AG09309 (cell line): ENCODE measurements at places on chromosomes 3 and 15.

DNA sequence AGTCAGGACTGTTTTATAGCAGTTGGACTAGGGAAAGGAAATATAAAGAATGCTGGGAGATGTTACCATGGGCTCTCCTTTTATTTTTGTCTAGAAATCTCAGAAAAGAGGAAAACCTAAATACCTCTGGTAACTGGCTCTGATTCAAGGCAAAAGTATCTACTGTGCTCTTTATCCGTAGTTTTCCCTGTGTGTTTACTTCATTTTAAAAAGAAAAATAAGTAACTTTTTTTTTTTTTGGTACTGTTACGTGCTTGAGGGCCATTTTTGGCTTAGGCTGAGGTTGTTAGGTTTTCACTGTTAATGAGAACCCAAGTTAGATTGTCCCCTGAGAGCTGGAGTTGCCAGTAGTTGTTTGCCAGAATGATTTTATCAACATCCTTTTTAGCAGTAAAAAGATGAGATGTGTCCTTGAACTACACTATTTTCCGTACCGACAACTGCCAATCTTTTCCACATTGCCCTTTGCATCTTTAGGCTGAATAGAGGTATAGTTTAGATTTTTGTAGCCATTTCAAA, 35.8 kb downstream of the IQGAP1 start:
- no peak for DNase-seq

GRCh38 chr3:141710888-141711616, 27.0 kb upstream of the RNF7 start:
- peak; percentile 77 for DNase-seq

GRCh38 chr3:141078200-141078599, 27.1 kb downstream of the SPSB4 start:
- DNase-seq: no peak

GRCh38 chr3:5271372-5271683, 83.8 kb downstream of the EDEM1 start:
- no peak for DNase-seq

DNA sequence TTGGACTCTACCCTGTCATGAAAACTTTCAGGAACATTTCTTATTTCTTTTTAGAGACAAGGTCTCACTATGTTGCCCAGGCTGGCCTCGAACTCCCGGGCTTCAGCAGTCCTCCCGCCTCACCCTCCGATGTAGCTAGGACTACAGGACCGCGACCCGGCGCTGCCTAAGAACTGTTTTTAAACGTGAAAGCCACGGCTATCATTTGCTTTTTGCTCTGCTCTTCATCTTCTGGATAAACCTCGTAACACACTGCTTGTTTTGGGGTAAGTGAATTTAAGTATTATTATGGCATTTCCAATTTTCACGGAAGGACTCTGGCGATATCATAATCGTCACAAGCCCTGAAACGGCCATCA, 14.3 kb upstream of the CCNL1 start:
- DNase-seq: no peak

DNA sequence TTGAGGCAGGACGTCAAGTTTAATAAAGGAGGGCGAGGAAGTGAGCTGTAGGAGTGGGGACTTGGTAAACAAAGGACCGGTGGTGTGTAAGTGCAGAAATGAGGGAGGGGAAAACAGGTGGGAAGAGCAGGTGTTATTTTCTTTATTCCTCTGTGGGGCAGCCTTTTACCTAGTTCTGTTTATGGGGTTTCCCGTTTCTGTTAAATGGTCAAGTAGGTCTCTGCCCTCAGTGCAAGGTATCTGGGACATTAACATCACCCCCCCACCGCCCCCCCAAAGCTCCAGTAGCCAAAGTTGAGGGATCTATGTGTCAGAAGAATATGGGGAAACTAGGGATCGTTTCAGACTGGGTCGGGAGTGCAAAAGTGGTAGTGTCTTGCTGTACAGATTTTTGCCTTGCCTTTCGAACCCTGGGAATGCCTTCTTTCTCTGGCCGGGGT, 893 bp downstream of the MGA start:
- no peak for DNase-seq

GRCh38 chr15:74787251-74788041, 5.6 kb downstream of the CSK start:
- no peak for DNase-seq
